Activated naive CD4-positive, alpha-beta T cell (primary cell): ENCODE measurements at places on chromosomes 7 and 10.

- no peak for DNase-seq
These were observed 122.2 kb upstream of the MGMT start for GRCh38 chr10:129344731-129345355.

- no peak for DNase-seq
These were observed 35.9 kb downstream of the EMX2 start for GRCh38 chr10:117578490-117578889.

DNA sequence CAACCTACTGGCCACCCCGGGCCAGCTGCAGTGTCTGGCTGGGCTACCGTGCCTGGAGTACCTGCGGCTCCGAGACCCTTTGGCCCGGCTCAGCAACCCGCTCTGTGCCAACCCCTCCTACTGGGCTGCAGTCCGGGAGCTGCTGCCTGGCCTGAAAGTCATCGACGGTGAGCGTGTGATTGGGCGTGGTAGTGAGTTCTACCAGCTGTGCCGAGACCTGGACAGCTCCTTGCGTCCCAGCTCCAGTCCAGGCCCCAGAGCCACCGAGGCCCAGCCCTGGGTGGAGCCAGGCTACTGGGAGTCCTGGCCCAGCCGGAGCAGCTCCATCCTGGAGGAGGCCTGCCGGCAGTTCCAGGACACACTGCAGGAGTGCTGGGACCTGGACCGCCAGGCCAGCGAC lies 4.2 kb downstream of the RARRES2 start:
- no peak for DNase-seq

GRCh38 chr7:157671358-157672255 lies 334.8 kb downstream of the DNAJB6 start:
- DNase-seq = no peak

DNA sequence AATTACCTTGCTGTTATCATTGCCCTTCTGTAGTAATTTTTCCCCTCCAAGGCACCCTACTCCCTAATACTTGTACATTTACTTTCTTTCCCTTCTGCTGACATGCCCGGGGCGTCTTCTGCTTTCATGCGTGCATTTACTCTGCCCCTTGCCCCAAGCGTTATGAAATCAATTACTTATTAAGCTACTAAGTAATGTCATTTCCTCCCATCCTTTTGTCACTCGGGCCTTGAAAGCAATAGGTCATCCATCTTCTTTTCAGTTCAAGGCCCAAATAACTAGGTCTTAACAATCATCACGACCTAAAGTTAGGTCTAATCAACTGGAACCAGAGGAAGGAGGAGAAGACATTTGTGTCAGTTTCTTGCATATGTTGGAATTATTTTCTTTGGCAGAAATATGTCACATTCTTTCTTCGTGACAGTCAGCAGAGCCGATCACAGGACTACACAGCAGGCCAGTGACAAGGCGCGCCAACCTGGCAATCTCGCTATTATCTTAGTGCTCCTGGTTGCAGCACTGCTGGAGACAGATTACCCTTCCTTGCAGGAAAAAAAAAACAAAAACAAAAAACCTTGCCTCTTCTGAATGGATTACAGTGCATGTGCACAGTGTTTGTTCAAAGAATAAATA lies 179.2 kb downstream of the RELN start:
- DNase-seq = no peak

DNA sequence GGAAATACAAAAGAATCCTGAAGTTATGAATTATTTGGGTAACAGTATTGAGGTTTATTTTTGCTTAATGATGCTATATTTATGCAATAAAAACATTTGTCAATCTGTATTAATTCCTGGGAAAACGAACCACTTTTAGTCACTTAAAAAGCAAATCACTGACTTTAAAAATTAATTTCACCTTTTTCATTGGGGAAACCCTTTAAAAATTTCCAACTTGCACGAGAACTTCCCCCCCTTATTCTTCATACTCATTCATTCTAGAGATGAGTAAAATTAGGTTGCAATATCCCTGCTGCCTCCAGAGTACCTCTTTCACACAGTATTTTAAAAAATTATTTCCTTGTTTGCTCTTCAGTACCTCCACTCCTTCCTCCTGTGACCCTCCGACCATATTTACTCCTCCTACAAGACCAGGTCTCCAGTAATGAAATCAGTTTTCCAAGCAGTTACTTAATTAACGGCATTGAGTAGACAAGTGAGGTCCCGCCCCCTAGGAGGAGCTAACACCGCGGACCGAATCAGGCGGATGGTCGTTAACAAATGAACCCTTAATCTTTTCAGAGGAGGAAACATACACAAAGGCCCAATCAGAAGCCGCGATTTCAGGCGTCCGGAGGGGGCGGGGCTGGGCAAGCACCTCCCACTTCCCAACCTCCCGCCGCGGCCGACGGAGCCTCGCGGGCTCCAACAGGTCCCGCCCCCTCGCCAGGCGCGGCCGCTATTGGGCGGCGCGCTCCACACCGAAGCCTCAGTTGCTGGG lies 465 bp upstream of the TRIM24 start:
- peak; percentile 97 for DNase-seq

GRCh38 chr7:22213081-22213480 lies 143.9 kb downstream of the RAPGEF5 start:
- DNase-seq = no peak

GRCh38 chr7:6012355-6013104 lies 3.5 kb downstream of the AIMP2 start:
- no peak for DNase-seq

DNA sequence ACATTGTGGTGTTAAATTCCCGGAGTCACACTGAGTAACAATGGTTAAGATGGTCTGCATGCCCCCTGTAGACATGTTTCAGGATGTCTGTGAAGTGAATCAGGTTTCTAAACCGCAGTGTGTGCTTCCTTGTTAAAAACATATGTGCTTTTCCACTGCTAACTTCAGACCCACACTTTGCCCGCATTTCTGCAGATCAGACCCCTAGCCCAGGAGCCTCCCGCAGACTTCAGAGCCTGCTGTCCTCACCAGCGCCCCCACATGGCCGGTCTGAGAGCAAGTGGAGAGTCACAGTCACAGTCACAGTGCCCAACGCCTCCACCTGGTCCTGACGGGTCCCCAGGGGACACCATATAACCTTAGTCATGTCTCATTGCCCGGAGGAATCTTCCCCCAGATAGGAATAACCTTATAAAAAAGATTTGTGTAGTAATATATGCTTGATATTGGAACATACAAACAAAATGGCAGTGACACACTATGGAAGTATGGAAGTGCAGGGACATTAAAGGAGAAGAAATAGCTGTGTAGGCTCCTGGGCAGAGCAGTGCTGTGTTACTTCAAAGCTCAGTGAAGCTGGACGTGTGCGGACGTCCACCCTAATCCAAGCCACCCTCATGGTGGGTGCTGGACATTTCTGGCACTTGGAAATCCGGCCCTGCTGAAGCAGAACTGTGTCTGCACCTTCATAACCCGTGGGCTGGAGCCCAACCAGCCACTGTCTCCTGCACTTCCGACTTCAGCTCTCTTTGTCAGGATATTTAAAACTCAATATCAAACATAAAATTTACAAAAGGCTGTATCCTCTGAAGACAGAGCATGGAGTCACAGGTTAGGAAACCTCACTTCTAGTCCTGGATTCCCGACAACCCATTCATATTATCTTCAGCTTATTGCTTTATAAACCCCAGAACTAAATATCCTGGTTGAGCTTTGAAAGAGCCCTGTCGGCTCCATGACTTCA lies 29.0 kb downstream of the GSTO2 start:
- peak; percentile 17 for DNase-seq

DNA sequence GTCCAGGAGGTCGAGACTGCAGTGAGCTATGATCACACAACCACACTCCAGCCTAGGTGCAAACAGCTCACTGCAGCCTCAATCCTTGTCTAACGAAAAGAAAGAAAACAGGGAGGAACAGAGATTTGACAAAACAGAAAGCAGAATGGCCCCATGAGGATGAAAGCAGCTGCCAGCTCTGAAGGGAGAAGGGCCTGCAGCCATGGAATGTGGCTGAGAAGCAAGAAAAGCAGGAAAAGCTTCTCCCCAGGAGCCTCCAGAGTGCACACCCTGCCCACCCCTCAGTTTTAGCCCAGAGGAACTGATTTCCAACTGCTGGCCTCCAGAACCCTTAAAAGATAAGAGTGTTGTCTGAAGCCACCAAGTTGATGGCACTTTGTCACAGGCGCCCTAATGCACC lies 13.0 kb downstream of the ESYT2 start:
- DNase-seq = no peak

DNA sequence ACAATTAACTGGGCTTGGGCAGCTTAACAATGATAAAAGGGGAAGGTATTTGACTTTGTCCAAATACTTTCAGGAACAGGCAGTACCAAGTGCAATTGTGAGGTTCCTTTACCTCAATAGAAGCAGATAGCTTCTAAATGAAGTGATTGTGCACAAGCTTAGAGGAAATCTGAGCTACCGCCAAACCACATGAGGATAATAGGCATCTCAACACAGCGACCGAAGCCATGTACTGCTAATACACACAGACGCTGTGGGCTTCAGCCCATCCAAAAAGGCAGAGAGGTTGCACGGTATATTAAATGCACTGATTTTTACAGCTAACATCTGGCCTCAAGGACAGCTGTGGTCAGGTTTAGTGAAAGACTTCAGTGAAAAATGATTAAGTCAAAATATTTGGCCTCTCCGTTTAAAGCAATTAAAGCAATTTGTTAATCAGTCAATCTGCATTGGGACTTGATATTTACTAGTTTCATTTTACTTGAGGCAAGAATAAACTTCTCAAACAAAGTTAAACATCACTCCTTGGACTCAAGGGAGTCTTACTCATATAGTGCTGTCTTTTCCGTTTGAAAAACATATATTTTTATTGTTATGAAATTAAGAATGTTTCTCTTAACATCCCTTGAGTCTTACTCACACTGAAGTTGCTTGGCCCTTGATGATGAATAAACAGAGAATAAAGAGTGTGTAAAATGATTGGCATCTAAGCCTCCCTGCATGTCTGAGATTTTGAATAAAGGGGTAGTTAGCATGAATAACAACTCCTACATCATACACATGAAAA lies 306.3 kb downstream of the C7orf25 start:
- no peak for DNase-seq

- peak; percentile 43 for DNase-seq
These were observed 14.7 kb downstream of the ESYT2 start for GRCh38 chr7:158814637-158815036.

- DNase-seq = no peak
These were observed 1.1 kb downstream of the EFCAB10 start for GRCh38 chr7:105580022-105580740.

DNA sequence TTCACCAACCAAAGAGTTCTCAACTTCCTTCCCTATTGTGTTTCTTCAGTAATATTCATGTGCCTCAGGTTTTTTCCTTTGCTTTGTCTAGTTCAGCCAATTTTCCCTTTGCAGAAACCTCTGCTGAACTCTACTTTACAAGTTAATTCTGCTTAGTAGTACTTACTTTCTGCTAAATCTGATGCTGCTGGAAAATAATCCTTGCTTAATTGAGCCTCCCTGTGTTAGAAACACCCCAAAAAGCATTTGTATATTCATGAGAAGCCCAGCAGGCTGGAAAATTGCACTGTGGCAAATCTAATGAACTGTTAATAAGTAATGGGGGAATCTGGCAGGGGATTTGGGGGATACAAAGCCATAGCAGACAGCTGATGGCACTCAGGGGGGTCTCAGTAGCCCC lies 78.5 kb downstream of the CDCA7L start:
- no peak for DNase-seq

- DNase-seq = no peak
These were observed 15.9 kb downstream of the TDRD1 start for GRCh38 chr10:114195079-114195478.

DNA sequence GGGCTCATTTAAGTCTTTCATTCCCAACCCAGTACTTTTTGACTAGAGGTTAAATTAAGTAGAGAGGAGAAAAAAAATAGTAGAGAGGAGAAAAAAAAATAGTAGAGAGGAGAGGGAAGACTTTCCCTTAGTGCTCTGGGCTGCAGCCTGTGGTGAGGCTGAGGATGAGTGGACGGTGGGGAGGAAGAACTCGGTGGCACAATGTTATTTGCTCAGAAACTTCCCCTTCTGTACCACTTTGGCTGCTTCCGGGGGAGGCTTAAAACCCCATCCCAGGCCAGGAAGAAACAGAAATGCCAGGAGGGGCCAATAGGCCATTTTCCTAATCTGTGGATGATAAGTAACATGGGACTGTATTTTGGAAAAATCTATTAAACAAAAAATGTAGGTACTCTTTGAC lies 14.6 kb upstream of the MLXIPL start:
- no peak for DNase-seq

GRCh38 chr10:28606568-28606967 lies 70.8 kb upstream of the BAMBI start:
- no peak for DNase-seq

- DNase-seq = no peak
These were observed 27.4 kb downstream of the MINPP1 start for GRCh38 chr10:87531908-87532622.

GRCh38 chr7:140348161-140348849 lies 50.0 kb downstream of the SLC37A3 start:
- no peak for DNase-seq

GRCh38 chr10:117429643-117430265 lies 54.5 kb upstream of the PDZD8 start:
- no peak for DNase-seq

DNA sequence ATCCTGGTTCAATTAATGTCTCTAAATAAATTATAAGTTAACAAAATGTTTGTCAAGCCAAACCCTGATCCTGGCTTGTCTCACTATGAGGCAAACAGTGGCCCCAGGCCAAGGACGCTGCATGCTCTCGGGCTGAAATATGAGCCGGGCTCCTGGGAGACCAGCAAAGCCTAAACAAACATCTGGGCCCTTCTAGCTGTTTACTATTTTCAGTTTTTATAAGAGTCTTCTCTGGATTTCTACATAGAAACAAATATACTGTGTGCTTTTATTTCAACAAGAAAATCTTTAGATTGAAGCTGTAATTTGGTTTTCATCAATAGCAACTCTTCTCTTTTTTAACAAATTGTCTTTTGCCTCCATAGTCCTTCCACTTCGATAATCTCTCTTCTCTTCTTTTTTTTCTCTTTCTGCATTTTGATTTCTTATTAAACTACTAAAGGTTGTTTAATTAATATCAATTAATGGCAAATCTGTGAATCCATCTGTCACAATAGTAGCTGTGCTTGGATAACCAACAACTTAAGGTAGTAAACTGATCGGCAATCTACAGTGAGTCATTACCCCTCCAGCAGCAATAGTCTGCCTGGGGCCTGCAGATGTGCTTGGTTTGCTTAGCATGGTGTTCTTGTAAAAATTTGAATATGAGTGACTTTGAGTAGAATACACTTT lies 83.3 kb upstream of the DNAJC1 start:
- no peak for DNase-seq

DNA sequence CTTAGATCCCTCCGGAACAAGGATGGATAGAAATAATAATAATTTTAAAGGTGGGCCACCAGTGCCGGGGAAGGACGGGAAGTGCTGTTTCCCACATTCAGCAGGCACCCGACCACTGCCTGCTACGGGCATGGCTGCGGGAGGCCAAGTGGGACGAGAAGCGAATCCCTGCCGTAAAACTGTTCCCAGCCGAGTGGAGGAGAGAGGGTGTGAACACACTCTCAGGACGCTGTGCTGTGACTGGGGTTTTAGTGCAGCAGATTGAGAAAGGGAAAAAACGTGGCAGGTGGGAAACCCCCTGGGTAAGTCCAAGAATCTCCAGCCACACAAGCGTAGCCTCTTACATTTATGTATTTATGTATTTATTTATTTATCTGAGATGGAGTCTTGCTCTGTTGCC lies 158.8 kb downstream of the DNAJB6 start:
- no peak for DNase-seq

- no peak for DNase-seq
These were observed at the start of gene LDB3 for GRCh38 chr10:86668297-86669165. TSS of gene LDB3 (plus strand) at chr10:86668511. CDS start at chr10:86668692, 181 bp downstream.

- no peak for DNase-seq
These were observed 68.5 kb downstream of the NT5C2 start for GRCh38 chr10:103124420-103125096.
